Fibroblast of the aortic adventitia (primary cell): ENCODE measurements at places on chromosomes 5 and 9. TPM values are rescaled to one million over a fixed set of nuclear protein-coding genes. Genes with fewer than 3 reads are reported as not detected.

The EGFL7 gene
- total RNA-seq, result 2.4 and 5.6 TPM in 2 replicates

The OR1L1 gene
- total RNA-seq, result not detected in 2 replicates

The NR4A3 gene
- 1.1 and 1.5 TPM in 2 replicates for total RNA-seq

The FRMPD1 gene
- total RNA-seq, result not detected in 2 replicates

The SPOCK1 gene
- total RNA-seq, result 174 and 196 TPM in 2 replicates

The GABRP gene
- not detected in 2 replicates for total RNA-seq

The HEXB gene
- total RNA-seq, result 241 and 402 TPM in 2 replicates

The PLAC8L1 gene
- 0.98 TPM in 1 of 2 replicates, not detected in the other for total RNA-seq

The RASEF gene
- 0.27 and 0.41 TPM in 2 replicates for total RNA-seq

The GARIN3 gene
- not detected in 2 replicates for total RNA-seq

The LOX gene
- total RNA-seq, result 65.0 and 193 TPM in 2 replicates

The LCN10 gene
- total RNA-seq, result not detected in 2 replicates

The ABO gene
- total RNA-seq, result not detected in 2 replicates

The SAPCD2 gene
- total RNA-seq, result 0.41 and 1.5 TPM in 2 replicates

The TRAF1 gene
- 1.8 and 8.5 TPM in 2 replicates for total RNA-seq

The IRX4 gene
- not detected in 2 replicates for total RNA-seq
